ENCODE measurements at places on chromosomes 7 and 10.

- no peak for DNase-seq
Observed at GRCh38 chr7:3233301-3233700, 67.8 kb upstream of the SDK1 start.

- no peak for DNase-seq
Observed at GRCh38 chr10:14326581-14326980, 4.1 kb downstream of the FRMD4A start.

DNA sequence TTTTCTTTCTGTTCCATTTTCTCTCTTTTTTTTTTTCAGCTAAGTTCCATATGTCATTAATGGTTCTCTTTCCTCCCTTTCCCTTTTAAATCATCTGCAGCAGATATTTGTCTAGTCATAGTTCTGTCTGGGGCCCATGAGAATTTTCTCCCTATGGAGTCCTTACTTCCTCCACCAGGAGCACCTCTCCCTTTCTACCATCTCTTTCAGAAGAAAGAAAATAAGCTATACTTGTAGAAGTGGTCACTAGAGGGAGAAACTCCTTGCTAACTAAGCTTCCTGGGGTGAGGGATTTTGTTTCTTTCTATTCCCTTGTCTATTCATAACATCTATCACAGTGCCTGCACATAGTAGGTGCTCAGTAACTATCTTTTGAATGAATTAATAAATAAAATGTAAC, 230.2 kb upstream of the HPS1 start:
- DNase-seq, result no peak

GRCh38 chr10:110209926-110210673, 2.7 kb downstream of the MXI1 start:
- DNase-seq, result no peak

- no peak for DNase-seq
Observed at GRCh38 chr7:116239434-116239833, 29.1 kb downstream of the TES start.

- DNase-seq, result peak; percentile 19
Observed at GRCh38 chr10:14325325-14325955, 5.3 kb downstream of the FRMD4A start.

DNA sequence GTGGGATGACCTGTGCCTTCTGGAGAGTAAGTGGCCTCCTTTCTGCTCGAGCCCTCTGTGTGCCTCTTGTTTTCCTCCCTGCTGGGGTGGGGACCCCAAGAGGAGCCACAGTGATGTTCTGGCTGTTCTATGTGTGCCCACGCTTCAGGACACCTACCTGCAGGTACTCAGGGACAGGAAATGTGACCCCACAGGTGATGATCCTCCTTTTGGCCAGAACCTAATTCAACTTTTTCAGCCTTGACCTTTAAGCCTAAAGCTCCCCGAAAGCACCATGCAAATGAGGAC, 70.3 kb downstream of the VWA2 start:
- DNase-seq, result no peak

GRCh38 chr7:45366475-45366874, 207.7 kb upstream of the ADCY1 start:
- DNase-seq, result no peak

DNA sequence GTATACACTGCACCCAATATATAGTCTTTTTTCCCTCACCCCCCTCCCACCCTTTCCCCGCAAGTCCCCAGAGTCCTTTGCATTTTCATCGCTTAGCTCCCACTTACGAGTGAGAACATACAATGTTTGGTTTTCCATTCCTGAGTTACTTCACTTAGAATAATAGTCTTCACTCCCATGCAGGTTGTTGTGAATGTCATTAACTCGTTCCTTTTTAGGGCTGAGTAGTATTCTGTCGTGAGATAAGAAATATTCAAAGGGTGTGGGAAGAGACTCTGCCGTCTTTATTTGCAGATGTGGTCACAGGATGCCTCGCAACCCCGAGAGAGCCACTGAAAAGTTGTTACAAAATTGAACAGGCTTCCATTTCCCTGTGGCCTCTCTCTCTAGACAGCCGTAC, 137.9 kb upstream of the SH2B2 start:
- no peak for DNase-seq

GRCh38 chr10:110337906-110338305, 33.2 kb upstream of the SMNDC1 start:
- DNase-seq, result no peak

GRCh38 chr7:111210996-111211395, 120.1 kb downstream of the LRRN3 start:
- DNase-seq, result no peak

GRCh38 chr10:26696786-26697162, 727 bp upstream of the PDSS1 start:
- no peak for DNase-seq

- no peak for DNase-seq
Observed at GRCh38 chr7:35522697-35523096, 172.2 kb downstream of the HERPUD2 start.

DNA sequence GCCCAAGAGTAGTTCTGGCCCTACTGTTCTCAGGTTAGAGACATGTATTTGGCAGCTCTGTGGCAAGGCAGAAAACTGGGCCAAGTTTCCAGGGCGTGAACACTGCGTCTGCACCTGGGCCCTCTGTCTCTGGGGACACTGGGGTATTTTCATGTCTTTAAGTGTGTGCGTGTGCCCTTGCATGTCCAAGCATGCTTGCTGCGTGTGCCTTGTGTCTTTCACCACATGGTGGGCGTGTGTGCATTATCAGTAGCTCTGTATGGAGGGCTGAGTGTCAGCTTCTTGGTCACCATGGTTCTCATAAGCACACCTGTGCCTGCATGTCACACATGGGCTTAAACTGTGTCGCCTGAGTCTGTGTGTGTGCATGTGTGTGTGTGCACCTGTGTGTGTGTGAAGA, 69.3 kb downstream of the HIPK2 start:
- DNase-seq, result no peak

DNA sequence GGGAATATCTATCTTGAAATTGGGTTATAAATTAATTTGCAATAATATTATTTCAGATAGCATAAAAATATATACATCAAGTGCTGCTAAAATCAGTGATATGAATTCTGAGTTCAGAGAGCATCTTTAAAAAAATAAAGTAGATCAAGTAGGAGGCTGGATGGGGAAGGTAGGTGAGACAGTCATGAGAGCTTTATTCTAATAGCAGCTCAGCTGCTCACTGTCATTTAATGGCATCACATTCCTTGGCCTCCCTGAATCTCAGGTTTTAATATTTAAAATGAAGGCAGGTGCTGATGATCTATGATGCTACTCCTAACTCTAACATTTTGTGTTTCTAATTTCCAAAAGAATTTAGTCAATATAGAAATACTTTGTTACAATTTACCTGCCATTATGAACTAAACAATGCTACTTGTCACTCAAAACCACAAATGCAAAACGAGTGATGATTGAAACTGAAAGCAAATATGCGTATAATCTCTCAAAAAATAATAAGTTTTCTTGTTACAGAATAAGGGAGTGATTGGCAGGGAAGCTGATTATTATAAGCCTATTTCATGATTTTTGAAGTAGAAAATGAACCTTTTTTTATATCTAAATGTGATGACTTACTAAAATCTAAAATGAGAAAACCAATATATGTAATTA, 147.6 kb upstream of the CSTF2T start:
- DNase-seq, result no peak

DNA sequence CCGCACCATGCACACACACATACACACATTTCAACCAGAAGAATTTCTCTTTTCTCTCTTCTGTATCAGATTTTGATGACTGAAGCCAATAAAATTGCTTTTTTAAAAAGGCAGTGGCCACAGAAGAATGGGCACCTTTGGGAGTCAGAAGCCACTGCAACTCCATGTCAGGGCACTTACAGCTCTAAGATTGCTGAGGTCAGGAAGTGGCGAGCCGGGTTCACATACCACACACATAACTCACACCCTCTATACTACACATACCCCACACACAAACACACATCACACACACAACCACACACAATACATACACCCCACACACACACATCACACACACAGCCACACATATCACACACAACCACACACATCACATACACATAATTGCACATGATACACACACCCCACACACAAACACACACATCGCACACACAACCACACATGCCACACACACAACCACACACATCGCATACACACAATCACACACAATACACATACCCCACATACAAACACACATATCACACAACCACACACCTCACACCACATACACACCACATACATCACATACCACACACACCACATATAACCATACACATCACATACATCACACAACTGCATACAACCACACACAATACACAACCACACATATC, 31.2 kb downstream of the GPRIN2 start:
- no peak for DNase-seq

DNA sequence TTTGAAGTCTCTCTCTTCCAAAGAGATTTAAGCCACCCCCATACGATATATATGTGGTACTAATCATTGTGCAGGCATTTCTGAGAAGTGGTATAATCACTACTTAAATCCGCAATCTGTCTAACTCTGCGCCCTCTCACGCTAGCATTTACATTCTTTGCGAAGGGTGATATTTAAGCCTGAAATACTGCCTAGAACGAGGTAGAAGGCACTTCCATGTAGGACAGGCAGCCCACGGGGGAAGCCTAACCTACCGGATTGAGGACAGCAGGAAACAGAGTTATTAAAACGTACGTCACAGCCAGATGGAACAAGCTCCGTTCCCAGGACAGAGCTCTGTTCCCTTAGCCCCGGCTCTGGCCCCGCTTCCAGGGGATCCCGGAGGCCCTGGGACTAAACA, 59.3 kb upstream of the ECHDC3 start:
- DNase-seq, result no peak

DNA sequence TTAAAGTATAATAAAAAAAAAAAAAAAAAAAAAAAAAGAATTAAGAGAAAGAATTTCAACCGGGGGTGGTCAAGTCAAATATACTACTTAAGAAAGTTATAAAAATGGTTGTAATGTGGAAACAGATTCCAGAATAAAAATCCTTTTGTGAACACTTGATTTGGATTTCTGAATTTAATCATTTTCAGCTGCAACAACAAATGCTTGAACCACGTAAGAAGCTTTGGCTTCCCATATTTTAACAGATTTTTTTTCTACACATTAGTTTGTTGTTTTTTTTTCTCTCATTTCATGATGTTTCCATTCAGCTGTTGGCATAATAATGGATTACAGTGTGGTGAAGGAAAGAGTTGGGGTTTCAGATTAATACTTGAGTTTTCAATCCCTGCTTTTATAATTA, 137.3 kb upstream of the AGR3 start:
- DNase-seq, result no peak

GRCh38 chr7:100598425-100598824, 3.7 kb upstream of the PCOLCE start:
- no peak for DNase-seq

GRCh38 chr7:32761451-32762205, 129.9 kb downstream of the KBTBD2 start:
- no peak for DNase-seq

DNA sequence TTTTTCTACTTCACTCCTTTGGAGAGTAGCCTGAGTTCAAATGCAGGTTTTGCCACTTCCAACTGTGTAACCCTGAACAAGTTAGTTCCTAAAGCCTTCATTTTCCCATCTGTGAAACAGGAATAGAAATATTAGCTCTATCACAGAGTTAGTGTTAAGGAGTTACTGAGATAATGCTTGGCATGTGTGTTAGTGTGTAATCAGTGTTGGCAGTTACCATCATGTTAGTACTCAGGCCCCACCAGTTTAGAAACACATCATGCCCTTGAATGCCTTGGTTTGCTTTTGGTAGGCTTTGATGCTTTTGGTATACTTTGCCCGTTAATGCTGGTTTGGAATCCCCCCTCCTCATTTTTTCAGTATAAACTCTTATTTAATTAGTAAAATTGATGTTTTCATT, 119.7 kb downstream of the WNT2 start:
- DNase-seq, result no peak

GRCh38 chr7:24576171-24577025, 3.1 kb downstream of the PALS2 start:
- no peak for DNase-seq

DNA sequence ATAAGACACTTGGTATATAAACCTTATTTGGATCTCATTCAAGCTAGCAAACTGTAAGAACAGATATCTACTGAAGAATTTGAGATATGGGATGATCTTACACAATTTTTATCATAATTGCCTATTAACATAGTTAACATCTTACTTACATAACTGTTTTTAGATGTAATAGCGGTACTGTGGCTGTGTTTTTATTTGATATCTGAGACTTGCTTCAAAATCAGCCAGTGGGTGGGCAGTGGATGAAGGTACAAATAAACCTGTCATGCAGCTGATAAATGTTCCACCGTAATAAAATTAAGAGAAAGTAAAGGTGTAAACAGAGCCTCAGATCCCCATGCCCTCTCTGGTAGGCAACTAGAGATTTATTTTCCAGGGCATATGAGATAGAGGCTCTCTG, 28.4 kb upstream of the PTPRN2 start:
- no peak for DNase-seq

GRCh38 chr7:97126483-97127171, 9.1 kb downstream of the SDHAF3 start:
- DNase-seq, result no peak

DNA sequence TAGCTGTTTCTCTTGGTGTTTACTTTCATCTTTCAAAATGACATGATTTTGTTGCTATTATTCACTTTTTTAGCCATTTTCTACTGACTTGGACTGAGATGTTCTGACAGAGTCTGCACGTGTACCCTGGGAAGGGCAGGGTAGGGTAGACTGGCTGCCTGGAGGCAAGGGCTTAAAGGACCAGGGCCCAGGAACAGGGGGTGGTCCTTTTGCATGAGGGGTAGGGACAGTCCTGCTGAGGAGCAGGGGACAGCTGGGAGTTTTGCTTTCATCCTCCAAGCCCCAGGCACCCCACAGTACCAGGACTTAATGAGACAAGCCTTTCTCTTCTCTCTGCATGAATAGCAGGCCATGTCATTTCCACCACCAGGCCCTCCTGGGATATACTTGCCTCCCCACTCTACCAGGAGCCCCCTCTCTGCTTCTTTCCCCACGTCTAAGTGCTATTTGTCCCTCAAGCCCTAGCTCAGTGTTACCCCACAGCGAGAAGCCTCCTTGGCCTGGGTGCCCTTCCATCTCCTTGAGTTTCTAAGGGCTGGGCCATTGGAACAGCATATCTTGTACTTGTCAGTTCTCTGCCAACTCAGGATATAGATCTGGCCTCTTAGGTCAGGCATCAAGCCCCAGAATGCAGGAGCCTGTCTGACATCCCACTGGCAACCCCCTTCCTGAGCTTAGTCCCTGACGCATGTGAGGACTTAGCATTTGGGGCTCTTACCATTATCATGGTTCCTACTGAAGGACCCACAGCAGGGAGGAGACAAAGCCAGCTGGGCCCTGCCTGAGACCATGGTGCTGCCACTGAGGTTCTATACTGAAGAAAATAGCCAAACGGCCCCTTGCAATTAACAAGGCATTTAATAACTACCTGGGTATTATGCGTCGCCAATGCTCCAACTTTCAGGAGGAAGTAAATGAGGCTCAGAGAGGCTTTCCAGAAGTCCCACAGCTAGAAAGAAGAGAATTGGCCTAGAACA, 78.4 kb upstream of the UNC5B start:
- DNase-seq, result no peak

GRCh38 chr7:5594616-5595544, 171.2 kb upstream of the TNRC18 start:
- DNase-seq, result no peak

- DNase-seq, result no peak
Observed at GRCh38 chr10:90321132-90321816, 536.6 kb downstream of the HTR7 start.
